ENCODE measurements at places on chromosomes 11 and 22.

GRCh38 chr22:17919276-17920144, 104.9 kb downstream of the MICAL3 start:
- DNase-seq = no peak

DNA sequence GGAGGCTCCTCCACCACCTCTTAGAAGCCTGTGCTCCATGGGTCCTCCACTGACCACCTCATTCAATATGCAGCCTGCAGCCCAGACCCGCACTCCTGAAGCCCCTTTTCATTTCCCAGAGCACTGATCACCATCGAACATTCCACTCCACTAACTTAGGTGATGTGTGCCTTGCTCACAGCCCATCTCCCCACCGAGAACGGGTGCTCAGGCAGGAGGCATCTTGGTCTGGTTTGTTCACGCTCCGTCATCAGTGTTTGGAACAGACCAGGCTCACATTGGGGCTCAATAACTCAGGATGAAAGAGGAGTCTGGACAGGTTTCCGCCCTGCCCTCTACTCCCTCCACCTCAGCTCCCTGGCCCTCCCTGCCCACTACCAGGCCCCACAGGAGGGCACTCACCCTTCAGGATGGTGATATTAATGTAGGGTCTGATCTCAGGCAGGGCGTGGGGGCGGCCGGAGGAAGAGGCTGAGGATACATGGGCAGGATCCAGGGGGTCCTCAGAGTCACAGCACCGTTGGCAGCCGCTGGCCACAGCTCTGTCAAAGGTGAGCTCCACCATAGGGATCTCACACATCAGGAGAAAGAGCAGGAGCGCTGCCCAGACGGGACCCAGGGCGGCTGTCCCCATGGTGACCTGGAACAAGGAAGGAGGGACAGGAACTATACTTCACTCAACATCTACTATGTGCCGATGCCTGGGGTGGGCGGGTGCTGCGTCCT, 3.1 kb downstream of the C1QTNF6 start:
- DNase-seq = no peak

DNA sequence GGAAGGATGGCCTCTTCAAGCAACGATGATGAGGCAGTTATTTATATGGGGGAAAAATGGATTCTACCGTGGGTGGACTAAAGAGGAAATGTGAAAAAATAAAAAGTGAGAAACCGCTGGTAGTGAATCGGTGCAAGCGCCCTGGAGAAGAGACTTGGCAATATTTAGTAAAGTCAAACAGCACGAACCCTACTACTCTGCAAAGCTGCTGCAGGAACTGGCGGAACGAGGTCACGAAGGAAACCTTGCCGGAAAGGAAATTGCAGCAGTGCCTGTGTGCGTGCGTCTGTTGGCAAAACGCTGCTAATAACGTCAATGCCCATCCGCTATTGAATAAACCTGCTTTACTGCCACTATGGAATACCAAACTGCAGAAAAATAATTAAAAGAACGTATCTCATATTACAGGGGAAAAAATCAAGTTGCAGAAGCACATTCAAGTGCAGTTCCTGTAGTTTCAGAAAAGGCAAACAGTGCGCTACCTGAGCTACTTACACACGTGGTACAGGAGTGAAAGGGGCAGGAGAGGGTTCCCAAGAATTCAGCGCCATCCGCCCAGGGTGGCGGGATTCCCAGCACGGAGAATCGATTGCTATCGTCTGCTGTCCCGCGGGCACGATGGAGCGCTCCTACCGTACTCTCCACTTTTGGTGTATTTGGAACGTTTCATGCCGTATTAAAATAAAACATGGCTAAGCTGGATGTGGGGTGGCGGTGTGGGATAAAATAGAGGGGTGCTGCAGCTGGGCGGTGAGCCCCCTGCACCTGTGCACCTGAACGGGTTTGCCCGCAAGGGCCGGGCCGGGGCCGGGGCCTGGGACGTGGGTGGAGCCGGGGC, 585 bp upstream of the NADSYN1 start:
- no peak for DNase-seq

- no peak for DNase-seq
Observed at GRCh38 chr11:75993126-75993525, 178.1 kb downstream of the UVRAG start.

DNA sequence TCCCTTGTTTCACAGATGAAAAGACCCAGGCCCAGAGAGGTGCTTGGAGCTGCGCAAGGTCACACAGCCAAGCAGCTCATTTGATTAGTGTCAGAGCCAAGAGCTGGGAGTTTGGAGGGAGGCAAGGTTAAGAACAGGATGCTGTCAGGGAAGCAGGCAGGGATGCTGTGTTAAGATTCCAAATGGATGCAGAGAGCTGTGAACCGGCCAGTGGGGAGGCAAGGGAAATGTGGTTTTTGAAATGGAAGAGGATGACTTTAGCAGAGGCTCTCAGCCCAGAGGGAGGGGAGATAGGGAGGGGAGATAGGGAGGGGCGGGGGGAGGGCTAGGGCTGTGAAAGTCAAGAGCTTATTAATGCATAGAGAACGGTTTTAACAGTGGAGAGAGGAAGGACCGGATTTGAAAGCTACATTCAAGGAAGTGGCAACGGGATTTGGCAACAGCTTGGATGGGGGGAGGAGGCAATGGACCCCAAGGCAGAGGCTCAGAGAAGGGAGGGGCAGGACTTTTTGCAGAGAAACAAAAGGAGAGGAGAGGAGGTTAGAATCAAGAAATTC, 13.0 kb downstream of the RTN4RL2 start:
- no peak for DNase-seq

DNA sequence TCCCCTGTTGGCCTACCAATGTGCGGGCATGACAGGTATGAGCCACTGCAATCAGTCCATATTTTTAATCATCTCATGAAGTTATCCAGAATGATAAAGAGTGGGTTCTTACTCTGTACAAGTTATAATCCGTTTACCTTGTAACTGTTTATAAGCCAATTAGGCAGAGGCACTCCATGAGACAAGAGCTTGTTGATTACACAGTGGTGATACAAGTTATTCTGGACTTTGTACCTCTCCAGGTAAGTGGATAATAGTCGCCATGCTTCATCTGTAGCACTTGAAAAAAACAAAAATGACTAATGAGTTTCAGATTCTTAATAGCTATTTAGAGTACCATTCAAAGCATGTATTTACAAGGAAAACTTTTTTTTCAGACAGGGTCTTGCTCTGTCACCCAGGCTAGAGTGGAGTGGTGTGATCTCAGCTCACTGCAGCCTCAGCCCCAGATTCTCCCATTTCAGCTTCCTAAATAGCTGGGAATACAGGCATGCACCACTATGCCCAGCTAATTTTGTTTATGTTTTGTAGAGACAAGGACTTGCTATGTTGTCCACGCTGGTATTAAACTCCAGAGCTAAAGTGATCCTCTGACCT, 17.7 kb upstream of the FNBP4 start:
- DNase-seq = no peak

DNA sequence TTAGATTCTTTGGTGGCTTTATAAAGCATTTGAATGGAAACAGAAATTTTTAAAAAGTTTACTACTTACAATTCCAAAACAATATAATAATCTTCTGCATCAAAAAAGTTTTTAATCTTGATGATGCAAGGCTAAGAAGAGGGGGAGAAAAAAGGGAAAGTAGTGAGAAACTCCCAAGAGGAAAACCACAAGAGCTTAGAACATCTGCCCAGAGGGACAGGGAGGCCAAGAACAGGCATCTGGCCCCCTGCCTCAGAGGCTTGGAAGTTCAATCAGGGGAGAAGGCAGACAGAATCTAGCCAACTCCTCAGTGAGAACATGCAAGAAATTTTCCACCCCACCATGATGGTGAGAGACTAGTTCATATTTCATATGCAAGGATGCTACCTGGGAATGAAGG, 23.8 kb upstream of the TTC28 start:
- DNase-seq = no peak

- no peak for DNase-seq
Observed at GRCh38 chr22:38088629-38089473, 4.9 kb upstream of the SLC16A8 start.

All from ecto neural progenitor cell (in vitro differentiated cells).